ENCODE measurements at places on chromosomes 5 and 9.

- DNase-seq, result no peak
Measured at GRCh38 chr5:149365418-149365817, 7.6 kb downstream of the PCYOX1L start.

GRCh38 chr9:112477330-112477729 is 9.3 kb upstream of the KIAA1958 start:
- DNase-seq, result no peak

DNA sequence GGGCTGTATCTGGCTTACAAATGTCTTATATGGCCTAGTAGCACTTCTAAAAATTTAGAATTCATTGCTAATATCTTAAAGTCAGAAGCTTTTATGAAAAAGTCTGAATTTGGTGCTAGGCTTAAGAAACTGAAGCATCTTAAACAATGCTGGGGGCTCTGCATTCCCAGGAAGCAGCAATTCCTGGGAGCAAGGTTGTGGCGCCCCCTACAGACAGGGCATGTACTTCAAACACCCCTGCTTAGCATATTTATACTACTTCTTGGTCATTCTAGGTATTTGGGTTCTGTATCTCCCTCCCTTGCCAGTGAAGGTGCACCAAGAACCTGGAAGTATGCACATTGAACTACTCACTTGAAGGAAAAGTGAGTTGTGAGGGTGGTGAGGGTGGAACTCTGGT is 64.6 kb upstream of the GRIA1 start:
- DNase-seq, result no peak

DNA sequence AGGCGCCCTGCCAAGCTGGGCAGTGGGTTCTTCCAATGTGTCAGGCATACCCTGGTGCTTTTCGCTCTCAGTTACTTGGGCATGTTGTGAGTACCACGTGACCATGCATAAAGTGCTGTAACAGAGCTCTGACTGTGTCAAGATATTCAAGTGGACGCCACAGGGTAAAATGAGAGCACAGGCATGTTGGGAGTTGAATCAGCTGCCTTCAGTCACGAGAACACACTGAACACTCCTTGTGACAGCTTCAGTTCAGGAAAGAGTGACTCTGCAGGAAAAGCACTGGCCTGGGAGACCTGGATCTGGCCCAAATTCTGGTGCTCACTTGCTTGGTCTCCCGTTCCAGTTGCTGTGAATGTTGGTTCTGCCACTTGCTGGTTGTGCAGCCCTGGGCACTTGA is 5.1 kb downstream of the MLANA start:
- no peak for DNase-seq

- no peak for DNase-seq
Measured at GRCh38 chr5:151718153-151718552, 31.4 kb upstream of the SPARC start.

DNA sequence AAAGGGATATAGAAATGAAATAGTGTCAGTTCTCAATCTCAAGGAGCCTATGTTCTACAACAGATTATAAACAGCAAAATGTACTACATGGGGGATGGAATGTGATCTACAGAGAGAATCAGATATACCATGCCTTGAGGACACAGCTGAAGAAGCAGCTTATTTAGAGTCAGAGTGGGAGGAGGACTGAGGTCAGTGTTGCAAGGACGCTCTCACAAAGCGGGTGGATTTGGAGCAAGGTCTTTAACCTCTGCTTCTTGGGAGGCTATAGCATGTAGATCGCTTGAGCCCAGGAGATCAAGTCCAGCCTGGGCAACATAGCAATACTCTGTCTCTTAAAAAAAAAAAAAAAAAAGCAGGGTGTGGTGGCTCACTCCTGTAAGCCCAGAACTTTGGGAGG is 32.8 kb upstream of the PLIN2 start:
- DNase-seq, result no peak

DNA sequence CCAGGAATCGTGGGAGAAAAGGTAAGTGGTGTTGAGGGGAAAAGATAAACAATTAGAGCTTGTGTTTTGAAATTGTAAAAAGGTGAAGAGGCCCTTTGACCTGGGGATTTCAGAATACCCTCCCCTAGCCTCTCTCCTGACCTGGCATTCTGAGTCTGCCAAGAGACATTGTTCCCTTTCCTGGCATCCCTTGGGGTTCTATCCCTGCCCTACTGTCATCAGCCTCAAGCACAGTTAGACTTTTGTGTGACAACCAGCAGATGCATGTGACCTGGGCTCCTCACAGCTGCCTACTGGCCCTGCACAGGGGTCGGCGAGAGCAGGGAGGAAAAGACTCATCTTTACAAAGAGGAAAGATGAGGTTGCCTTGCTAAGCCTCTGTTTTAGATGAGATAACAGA is 72.2 kb upstream of the ORM1 start:
- DNase-seq, result no peak

- no peak for DNase-seq
Measured at GRCh38 chr9:130938652-130939404, at the start of gene FIBCD1. Gene FIBCD1 (minus strand): TSS chr9:130939247. CDS start chr9:130938607, 640 bp downstream.

GRCh38 chr5:135031813-135032694 is 2.0 kb downstream of the PITX1 start:
- no peak for DNase-seq

- DNase-seq, result no peak
Measured at GRCh38 chr9:73583576-73583975, 431.9 kb downstream of the ANXA1 start.

- no peak for DNase-seq
Measured at GRCh38 chr9:126236273-126236672, 90.4 kb upstream of the MVB12B start.

DNA sequence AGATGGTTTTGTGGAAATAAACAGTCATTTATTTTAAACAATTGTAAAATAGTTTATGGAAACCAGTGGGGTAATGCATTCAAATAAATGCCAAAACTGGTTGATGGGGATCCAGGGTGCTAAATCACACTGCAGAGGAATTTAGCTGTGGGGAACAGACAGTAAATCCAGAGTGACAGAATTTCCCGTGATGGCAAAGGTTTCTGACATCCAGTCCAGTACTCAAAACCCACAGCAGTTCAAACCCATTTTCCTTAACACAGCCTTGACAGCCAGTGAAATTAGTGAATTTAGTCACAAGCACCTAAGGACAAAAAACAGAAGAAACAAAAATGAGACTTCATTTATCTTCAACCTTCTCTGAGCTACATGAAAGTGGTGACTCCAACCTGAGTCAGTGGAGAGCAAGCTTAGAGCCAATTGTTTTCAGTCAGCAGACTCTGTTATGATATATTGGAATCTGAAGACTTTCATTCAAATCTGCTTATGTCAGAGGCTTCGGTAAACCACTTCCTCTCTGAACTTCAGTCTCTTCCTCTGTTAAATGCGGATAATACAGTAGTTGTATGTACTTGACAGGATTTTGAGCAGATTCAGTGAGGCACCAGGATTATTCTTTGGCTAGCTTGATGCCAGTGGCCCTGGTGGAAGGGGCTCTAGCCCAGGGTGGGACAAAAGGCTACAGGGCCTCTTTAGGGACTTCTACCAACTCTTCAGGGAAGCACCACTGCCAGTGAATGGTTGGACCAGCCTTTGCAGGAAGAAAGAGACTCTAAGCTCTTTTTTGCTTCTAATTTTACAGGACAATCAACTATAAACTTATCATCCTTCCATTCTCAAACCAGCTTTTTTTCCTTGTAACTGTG is 185.3 kb downstream of the MAPKAP1 start:
- DNase-seq, result no peak

- no peak for DNase-seq
Measured at GRCh38 chr9:98660541-98660940, 48.2 kb downstream of the GABBR2 start.

- no peak for DNase-seq
Measured at GRCh38 chr9:110935829-110936228, 102.4 kb downstream of the LPAR1 start.

DNA sequence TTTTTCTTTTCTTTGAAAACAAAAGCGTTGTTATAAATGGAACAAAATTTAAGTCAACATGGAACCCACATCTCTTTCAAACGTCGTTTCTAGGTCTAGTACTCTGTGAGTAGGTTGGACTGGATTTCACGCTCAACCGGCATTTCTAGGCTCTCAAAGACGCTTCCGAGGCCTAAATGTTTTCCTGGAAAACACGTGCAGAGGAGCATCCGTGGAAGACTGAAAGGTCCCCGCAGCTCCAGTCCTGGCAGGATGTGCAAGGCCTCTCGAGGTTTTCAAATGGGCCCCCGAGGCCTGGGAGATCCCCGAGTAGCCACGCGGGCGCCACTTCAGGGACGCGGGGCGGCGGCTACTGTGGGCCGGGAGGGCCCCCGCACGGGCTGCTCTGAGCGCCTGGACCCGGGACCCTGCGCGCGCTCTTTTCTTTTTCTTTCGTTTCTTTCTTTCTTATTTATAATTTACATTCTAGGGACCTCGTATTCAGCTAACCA is 4.2 kb upstream of the IRX2 start:
- DNase-seq, result no peak

- DNase-seq, result no peak
Measured at GRCh38 chr5:135073761-135074345, 39.8 kb upstream of the PITX1 start.

DNA sequence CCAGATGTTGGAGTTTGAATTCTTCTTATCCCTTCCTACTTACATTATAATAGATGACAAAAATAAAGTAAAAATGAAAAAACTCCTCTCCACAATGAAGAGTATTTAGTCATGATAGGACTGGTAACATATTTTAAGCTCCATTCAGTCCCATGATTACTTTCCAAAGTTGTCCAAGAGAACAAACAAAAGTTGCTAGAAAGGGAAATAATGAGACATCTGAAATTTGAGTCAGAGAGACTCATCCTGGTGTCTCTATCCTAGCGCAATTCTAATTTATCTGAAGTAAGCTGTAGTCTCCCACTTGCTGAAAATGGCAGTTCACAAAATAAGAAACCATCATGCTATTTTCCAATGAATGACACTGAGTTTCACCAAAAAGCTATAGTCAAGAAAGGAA is 152.2 kb downstream of the BNC2 start:
- no peak for DNase-seq

DNA sequence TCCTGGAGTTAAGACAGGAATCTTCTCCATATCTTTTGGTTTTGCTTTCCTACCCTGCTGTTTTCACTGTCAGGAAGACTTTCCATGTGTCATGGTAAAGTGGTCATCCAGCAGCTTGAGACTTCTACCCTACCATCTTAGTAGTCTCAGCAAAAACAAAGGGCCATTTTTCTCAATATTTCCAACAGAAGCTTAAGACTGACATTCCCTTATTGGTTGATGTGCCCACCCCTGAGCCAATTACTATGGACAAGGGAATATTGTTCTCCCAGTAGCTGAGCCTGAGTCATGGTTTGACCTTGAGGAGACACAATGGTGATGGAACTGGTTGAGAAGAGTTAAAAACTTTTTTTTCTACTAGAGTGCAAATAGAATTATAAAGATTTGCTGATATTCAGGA is 105.6 kb downstream of the CSNK1G3 start:
- DNase-seq, result no peak

GRCh38 chr9:107060062-107060461 is 197.1 kb downstream of the ZNF462 start:
- no peak for DNase-seq

- DNase-seq, result no peak
Measured at GRCh38 chr9:17936365-17936764, 357.5 kb downstream of the SH3GL2 start.

GRCh38 chr5:109558952-109559351 is 130.8 kb upstream of the MAN2A1 start:
- DNase-seq, result no peak

DNA sequence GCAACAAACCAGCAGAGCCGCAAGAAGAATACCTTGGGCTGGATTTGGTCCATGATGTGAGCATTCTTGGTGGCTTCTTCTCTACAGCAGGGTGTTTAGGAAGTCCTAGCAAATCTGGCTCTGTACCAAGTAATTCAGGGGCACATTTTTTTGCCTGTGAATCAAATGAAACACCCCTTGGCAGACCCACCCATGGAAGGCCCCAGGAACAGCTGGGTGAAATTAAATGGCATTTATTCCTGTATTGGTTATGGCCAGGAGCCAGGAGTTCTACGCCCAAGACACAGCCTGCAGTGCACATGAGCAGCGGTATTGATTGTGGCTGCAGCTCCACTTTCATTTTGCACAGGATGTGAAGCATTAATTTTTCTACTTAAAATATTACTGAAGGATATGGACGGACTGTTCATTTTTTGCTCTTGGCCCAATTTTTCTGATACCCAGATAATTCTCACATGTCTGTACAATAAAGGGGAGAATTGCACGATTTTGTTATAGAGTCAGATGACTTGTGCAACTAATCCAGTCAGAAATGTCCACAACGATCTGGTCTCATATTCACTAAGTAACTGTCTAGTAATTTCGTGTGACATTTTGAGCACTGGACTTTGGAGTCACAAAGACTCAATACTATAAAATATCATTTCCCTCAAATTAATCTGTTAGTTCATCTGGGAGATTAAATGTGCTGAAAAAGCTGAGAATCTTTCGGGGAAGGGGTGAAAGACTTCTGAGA is 120.7 kb upstream of the APC start:
- no peak for DNase-seq

- no peak for DNase-seq
Measured at GRCh38 chr5:61926911-61927310, 379.1 kb upstream of the KIF2A start.

- no peak for DNase-seq
Measured at GRCh38 chr9:88355166-88355565, 33.1 kb upstream of the SPIN1 start.

- DNase-seq, result no peak
Measured at GRCh38 chr5:73299665-73300336, 126.8 kb downstream of the TMEM174 start.

- DNase-seq, result no peak
Measured at GRCh38 chr9:37035648-37036370, 1.7 kb upstream of the PAX5 start.

GRCh38 chr5:59813761-59814536 is 79.6 kb downstream of the PDE4D start:
- DNase-seq, result no peak

DNA sequence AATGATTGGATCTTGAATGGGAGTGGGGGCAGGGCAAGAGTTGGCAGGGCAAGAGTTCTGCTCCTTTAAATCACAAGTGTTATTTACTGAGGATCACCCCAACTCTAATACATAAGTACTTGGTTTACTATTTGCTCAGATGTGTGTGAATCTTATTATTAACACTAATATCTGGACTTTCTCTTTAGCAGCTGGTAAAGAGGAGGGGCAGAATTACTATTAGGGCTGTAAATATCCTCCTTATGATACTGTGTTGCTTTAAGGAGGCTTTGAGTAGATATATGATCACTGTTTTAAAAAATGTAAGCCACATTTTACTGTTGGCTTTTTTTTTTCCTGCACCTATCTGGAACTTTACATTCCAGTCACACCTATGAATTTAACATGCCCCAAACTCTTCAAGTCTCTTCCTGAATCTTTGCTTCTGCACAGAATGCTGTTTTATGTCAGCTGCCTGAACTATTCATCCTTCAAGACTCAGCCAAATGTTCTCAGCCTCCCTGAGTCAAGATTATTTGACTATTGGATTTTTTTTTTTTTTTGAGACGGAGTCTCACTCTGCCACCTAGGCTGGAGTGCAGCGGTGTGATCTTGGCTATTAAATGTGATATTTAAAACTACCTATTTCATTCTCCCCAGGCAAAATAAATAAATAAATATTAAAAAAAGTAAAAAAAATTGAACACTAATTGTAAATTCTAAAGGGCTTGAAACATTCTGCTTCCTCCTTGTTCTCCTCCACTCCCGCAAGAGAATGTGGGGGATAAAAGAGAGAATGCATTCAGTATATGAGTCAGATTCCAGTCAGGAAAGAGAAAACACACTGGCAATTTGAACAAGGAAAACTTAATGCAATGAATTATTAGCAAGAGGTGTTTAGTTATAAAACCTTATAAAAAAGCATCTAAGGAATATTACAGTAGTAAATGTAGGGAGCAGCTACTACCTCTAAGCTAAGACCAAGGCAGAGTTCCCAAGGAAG is 99.3 kb downstream of the FOCAD start:
- no peak for DNase-seq

GRCh38 chr9:124191691-124192395 is 65.9 kb upstream of the NEK6 start:
- DNase-seq, result no peak
